ENCODE measurements at places on chromosomes 13 and 19.

DNA sequence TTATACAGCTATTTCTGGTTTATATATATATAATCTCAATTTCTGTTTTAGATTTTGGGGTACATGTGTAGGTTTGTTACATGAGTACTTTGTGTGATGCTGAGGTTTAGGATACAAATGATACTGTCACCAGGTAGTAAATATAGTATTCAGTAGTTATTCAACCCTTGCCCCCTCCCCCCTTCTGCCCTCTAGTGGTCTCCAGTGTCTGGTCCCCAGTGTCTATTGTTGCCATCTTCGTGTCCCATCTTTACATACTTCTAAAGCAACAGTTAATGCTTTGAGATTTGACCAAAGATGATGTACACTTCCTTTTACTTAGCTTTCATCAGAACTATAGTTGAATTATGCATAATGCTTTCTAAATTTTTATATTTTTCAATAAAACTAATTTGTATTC is 1623.4 kb upstream of the PRR20A start:
- no peak for DNase-seq

DNA sequence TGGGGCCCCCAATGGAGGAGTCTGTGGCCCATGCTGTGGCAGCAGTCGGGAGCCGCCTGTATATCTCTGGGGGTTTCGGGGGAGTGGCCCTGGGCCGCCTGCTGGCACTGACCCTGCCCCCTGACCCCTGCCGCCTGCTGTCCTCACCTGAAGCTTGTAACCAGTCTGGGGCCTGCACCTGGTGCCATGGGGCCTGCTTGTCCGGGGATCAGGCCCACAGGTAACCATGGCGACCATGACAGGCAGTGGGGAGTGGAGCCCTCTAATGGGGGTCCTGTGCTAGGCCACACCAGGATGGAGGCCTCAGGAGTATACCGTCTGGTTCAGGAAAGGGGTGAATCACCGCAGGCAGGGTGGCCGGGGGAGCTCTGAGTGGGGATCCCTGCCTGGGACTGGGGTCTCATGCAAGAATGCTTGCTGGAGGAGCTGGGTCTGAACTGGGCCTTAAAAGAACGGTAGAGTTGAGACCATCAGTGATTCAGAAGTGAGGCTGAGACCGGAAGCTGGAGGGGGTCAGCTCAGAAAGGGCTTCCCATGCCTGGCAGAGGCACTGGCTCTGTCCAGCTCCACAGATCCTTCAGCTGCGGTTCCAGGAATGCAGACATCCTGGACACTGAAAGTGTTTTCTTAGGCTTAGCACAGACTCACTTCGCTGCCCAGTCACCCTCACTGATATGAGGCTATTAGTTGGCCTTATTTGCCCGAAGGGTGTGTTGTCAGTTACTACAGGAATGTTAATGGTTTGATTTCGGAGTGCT is 29.1 kb downstream of the CNFN start:
- no peak for DNase-seq

- DNase-seq, result no peak
Observed at GRCh38 chr19:48192750-48193149, 22.3 kb downstream of the ZSWIM9 start.

DNA sequence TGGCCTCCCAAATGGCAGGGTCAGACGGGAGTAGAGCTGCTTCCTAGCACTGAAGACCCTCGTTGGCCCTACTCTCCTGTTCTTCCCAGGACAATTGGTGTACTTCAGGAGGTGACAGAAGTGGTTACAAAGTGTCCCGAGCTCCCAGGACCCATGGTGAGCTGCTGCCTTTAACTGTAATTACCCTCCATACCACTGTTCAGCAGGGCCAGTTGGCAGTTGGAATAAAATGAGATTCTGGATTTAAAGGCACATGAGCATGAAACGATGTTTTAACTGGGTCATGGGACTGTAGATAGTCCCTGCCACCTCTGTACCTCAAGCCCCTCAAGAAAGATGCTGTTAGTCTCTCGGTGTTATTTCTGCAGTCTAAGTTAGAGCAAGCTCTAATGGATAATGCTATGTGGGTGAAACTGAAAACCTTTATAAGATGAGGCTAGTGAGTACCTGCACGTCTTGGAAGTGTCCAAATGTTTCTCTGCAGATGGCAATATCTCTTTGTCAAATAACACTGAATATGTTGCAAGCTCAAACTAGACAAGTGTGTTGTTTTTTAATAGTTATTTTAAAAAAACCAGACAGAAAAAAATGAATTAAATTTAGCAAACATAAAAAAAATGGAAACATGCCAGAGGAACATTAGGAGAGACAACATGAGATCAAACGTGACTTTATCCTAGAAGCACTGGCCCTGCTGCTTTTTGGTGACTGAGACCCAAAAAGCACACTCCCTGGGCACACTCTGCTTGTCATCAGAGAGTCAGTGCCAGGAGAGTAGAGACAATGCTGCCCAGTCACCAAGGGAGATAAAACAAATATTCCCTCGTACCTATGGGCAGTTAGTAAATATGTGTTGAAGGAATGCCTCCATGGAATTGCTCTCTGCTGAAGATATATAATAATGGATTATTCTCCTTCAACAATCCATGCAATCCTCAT is 266.3 kb downstream of the LMO7 start:
- no peak for DNase-seq

- no peak for DNase-seq
Observed at GRCh38 chr19:3375221-3376090, 9.1 kb downstream of the NFIC start.

DNA sequence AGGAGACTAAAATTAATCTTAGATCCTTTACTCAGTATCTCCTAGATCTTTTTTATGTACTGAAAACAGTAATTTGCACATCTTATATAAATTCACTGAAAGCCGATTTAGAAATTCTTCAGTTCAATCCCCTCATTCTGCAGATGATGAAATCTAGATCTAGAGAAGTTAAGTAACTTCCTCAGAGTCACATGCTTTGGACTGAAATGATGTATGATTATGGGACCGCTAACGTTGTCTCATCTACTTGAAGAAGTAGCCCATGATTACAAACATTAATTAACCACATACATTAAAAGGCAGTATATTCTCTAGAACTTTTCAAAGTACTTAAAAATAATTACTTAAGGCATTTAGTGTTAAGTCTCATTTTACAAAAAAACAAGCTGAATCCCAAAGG is 37.8 kb downstream of the ELF1 start:
- DNase-seq, result no peak

- DNase-seq, result no peak
Observed at GRCh38 chr19:45163751-45164460, 3.1 kb upstream of the NKPD1 start.

- DNase-seq, result no peak
Observed at GRCh38 chr19:21423057-21424041, 26.4 kb downstream of the ZNF493 start.

Measured in activated CD4-positive, CD25-positive, alpha-beta regulatory T cell treated with anti-CD3 and anti-CD28 coated beads, Interleukin-2, amount 50 U/mL, for 16 hours (primary cell).